ENCODE measurements at places on chromosomes 7 and 10.

- DNase-seq, result no peak
These were observed 47.1 kb upstream of the UCN3 start for GRCh38 chr10:5317547-5318107.

DNA sequence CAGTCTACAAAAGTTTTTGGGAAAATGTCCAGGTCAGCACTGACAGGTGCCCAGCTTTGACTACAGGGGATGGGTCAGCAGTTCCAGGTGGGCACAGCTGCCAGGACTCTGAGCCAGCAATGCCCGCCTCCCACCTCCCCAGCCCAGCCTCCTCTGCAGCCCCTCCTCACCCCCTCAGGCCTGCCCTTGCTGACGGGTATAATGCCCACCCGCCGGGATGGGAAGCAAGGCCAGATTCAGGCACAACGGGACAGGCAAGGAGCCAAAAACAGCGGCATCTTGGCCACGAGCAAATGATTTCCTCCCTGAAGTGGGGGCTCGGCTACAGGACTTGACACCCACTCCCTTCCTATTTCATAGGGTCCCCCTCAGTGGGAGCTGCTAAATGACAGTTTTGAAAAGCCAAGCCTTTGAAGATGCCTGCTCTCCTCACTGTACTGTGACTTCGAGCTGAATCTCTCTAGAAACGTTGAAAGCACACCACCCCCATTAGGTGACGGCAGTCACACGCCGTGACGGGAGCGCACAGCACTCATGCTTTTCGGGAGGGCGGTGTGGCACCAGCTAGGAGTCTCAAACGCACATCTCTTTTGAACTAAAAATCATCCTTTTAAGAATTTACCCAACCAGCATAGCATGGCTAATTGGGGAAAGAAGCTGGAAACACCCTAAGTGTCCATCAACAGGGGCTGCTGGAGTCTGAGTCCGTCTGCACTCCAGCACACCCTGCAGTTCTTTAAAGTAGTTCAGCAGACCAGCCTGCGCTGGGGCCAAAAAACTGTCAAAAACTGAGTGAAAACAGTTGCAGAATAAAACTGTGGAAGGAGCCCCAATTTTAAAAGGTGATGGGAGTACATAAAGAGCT is 29.6 kb downstream of the MAD1L1 start:
- DNase-seq, result no peak

GRCh38 chr7:71687286-71687685 is 555.3 kb downstream of the GALNT17 start:
- no peak for DNase-seq

DNA sequence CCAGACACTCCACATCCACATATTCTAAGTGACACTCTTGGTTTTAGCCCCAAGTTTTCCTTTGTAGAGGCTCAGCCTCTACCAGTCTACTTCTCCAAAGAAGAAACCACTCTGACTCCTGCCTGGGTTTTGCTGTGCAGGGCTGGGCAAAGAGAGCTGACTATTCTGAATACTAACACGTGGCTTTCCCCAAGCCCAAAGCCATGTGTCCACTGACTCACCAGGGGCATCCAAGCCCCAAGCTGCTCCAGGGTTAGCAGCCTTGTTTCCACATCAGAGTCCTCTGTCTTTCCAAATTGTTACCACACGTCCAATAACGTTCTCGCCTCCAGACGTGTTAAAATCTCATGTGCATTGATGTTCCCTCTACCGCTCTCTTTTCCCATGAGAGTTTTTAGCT is 8.7 kb downstream of the GALNTL5 start:
- no peak for DNase-seq

- peak; percentile 32 for DNase-seq
These were observed 3.1 kb upstream of the IRF5 start for GRCh38 chr7:128934361-128935341.

GRCh38 chr10:110778211-110778610 is 93.5 kb upstream of the PDCD4 start:
- DNase-seq, result no peak

- no peak for DNase-seq
These were observed 18.4 kb downstream of the GFRA1 start for GRCh38 chr10:116254422-116255155.

GRCh38 chr10:31866118-31866670 is 62.4 kb downstream of the ARHGAP12 start:
- DNase-seq, result no peak

DNA sequence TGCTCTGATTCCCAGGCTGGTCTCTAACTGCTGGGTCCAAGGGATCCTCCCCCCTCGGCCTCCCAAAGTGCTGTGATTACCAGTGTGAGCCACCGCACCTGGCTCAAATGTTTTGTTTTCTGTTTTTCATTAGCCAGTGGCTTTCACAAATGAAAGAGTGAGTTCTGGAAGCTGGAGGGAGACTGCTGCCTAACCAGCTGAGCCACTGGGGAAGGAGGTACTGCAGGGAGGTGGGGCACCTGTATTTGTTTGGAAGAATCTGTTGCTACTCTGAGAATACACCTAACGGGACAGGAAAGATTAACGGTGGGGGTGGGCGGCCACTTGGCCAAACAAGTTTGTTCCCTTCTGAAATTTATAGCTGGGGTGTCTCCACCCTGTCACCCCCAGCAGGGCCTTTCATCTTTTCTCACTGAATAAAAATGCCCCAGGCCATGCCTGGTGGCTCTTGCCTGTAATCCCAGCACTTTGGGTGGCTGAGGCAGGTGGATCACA is 4.7 kb downstream of the STOX1 start:
- DNase-seq, result no peak

DNA sequence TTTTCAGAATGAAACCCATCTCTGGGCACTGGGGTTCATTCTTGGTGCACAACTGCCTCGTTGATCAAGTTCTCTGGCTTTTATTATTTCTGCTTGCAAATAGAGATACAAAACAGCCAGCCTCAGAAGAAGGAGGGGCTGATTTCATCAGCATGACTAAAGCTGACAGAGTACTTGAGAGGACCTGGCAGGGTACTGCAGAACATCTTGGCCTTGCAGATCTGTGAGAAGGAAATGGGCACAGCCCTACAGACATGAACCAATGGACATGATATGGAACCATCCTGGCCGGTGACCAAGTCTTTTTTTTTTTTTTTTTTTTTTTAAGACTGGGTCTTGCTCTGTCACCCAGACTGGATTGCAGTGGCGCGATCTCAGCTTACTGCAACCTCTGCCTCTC is 240.6 kb downstream of the VTI1A start:
- DNase-seq, result no peak

- peak; percentile 35 for DNase-seq
These were observed 686 bp downstream of the AASS start for GRCh38 chr7:122143376-122143750.

All from liver (tissue), 10 donors.